Brain (organoid and tissue), 16 donors: ENCODE measurements at places on chromosomes 2 and 18. TPM values are rescaled to one million over a fixed set of nuclear protein-coding genes. Genes with fewer than 3 reads are reported as not detected.

DNA sequence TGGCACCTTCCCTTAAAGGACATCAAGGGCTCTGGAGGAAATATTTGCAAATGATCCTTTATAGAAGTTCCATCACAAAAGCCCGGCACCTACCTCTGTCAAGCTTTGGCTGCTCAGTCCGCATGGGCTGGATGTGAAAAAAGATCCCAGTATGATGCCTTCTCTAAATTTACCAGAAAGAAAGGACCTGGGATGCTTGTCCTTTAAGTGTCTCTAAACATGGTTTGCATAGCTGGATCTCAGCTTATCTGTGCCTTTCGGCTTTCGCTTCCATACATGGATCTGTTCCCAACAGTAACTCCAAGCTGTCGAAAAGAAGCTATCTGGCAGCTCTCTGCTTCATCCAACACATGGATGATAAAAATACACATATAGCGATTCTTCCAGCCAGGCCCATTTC lies 60.4 kb upstream of the SLC8A1 start:
- peak; percentile 99 for DNase-seq

The SRD5A2 gene
- polyA plus RNA-seq, result not detected

The CARF gene
- 1.9 TPM for polyA plus RNA-seq

- DNase-seq, result peak; percentile 84
These were observed 71.7 kb downstream of the TPGS2 start for GRCh38 chr18:36757081-36757480.

- DNase-seq, result peak; percentile 25
These were observed 2.2 kb downstream of the SEPTIN10 start for GRCh38 chr2:109611467-109612095.

The HAT1 gene
- polyA plus RNA-seq, result 19.0 TPM

DNA sequence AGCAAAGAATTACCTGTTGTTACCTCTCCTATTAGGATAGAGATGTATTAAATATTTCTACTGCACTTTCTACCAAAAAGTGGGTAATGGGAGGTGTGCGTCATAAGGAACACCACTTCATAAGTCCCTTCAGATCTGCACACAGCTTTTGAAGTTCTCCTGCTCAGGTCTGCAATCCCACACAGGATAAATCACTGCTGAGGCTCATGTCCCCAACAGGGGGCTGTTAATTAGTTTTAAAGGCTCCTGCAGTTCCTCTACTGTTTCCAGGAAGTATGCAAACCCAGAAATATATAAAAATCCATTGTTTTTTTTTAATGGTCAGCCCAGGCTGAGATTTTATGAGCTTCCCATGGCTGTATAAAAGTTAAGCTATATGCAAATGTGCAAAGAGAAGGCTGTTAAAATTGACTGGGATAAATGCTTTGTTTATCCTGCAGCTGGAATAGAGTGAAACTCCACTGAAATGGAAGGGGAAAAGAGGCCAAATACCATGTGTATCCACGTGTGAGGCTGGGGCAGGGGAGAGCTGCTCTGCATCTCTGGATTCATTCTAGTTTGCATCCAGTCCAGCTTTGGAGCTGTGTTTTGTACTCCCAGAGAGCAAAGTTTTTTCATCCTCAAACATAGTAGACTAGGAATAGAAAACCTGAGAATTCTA lies 903.7 kb downstream of the TDRD15 start:
- DNase-seq, result no peak
